ENCODE measurements at places on chromosomes 12 and 14. TPM values are rescaled to one million over a fixed set of nuclear protein-coding genes. Genes with fewer than 3 reads are reported as not detected.

MGAT4C gene
- under 0.01 TPM for total RNA-seq

SLCO1B1 gene
- not detected for total RNA-seq

GDF11 gene
- total RNA-seq = 9.7 TPM

PZP gene
- total RNA-seq = under 0.01 TPM

MYF5 gene
- not detected for total RNA-seq

DIO2 gene
- 1.4 TPM for total RNA-seq

GALNT6 gene
- total RNA-seq = 49.0 TPM

TMEM30B gene
- total RNA-seq = 0.16 TPM

IGF1 gene
- 0.13 TPM for total RNA-seq

RDH5 gene
- total RNA-seq = not detected

CLEC12A gene
- not detected for total RNA-seq

HSPB8 gene
- total RNA-seq = 7.0 TPM

KRT81 gene
- 0.64 TPM for total RNA-seq

PTPN21 gene
- 5.7 TPM for total RNA-seq

NPFF gene
- 1.7 TPM for total RNA-seq

ZNF891 gene
- total RNA-seq = 0.39 TPM

CMA1 gene
- total RNA-seq = not detected

LBHD2 gene
- not detected for total RNA-seq

CHMP4A gene
- total RNA-seq = 42.5 TPM

APOF gene
- total RNA-seq = not detected

SMOC1 gene
- 2.2 TPM for total RNA-seq

PDE3A gene
- total RNA-seq = 3.6 TPM

SLC6A15 gene
- 12.5 TPM for total RNA-seq

ST8SIA1 gene
- total RNA-seq = under 0.01 TPM

OTX2 gene
- total RNA-seq = not detected

GPR135 gene
- total RNA-seq = 2.6 TPM

IAPP gene
- total RNA-seq = not detected

CCDC198 gene
- not detected for total RNA-seq

TAS2R50 gene
- 0.13 TPM for total RNA-seq

FGF6 gene
- total RNA-seq = not detected

DNAI7 gene
- total RNA-seq = not detected

ATL1 gene
- 1.2 TPM for total RNA-seq

KRT3 gene
- total RNA-seq = not detected

TCL1B gene
- total RNA-seq = not detected

GRIN2B gene
- not detected for total RNA-seq

AKAP3 gene
- 5.2 TPM for total RNA-seq

HOXC9 gene
- total RNA-seq = 1.0 TPM

IFI27 gene
- not detected for total RNA-seq

CLEC1A gene
- total RNA-seq = 0.13 TPM
